ENCODE measurements at places on chromosomes 4 and X.

DNA sequence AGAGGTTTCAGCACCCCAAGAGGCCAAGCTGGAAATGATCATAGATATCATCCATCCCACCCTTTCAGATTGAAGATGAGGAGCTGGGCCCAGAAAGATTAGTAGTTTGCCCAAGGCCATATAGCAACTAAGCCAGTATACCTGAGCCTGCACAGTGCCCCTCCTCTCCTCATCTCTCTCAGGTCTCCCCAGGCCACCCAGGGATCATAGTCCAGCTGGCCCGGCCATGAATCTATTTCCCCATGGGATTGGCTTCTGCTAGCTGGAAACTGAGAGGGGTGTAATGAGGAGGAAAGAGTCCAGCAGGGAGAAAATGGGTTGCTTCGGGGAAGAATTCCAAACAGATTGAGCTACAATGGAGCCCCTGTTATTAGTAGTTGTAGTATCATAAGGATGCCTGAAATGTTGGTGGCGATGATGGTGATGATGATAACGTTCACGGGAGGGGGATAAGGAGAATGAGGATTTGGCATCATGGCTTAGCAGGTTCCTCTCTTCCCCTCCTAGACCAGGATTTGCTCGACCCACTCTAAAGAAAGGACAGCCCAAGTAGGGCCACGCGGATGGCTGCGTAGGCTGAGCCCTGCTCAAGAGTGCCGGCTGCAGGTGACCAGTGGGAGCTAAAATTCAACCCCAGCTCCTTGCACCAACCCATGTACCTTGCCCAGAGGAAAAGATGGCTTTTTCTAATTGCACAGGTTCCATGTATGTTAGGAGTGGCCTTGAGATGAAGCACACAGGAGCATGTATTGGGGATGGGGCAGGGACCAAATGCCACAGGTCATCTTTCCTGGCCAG, 117.8 kb upstream of the PJA1 start:
- DNase-seq, result no peak

GRCh38 chrX:11423362-11423818, 130.2 kb downstream of the AMELX start:
- DNase-seq, result peak; percentile 11

- DNase-seq, result no peak
These were observed 29.2 kb downstream of the LGI2 start for GRCh38 chr4:25001509-25001908.

DNA sequence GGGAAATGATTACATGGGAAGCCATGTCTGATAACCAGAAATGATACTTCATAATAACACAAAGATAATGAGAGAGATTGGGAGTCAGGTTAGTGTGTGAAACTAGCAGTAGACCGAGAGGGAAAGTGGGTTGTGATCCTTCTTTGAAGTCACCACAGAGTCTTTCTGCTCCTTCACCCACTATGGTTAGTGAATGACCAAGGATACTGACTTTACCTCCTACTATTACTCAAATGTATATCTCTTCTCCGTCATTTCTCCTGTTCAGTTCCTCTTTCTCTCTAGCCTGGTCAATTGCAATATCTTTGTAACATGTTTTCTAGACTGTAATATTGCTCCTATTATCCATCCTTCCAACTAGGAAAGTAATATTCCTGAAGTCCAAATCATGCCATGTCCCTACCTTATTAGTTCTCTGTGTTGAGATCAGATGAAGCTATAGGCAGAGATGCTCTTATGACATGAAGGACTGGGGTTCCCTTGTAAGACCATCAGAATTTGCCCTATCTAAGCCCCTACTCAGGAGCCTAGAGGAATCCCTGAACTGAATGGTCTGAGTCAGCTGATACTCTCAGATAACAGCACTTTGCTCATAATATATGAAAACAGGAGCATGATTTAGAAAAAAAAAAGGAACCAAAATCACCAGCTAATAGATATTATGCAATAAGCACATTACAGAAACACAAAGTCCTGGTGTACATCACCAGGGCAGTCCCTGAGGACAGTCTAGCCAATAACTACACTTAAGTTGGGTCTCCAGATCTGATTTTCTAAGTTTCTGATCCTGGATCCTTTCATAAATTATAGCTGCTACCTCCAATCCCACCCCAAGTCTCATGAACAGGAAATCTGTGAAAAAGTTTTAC, 81.2 kb downstream of the SHROOM3 start:
- DNase-seq, result no peak

DNA sequence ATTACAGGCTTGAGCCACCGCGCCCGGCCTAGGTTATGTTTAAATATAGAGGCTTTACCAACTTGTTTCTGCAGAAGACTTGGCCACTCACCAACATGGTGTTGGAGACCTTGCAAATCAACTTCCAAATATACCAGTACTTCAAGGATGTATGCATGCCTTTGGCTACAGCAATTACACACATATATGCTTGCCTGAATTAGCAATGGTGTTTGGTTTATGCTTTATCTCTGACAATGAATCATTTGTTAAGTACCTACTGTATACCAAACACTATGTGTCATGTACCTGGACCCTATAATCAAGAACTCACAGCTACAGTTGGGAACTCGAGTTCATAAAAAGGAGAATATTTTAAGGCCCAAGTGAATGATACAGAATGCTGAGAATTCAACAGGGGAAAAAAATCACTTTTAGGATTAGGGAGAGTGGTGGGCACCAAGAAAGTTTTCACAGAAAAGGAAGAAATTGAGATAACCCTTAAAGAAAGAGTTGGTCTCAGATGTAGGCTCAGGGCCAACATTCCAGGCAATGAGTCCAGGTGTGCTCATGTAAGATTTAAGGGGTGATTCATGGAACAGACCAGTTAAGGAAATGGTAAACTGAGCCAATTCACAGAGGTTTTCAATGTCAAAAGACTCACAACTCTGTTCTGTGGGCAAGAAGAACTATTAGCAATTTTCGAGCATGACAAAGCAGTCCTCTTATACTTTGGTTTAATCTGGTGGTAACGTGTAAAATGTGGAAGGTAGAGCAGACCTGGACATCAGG, 98.9 kb downstream of the BCOR start:
- DNase-seq, result no peak

- DNase-seq, result no peak
These were observed 15.6 kb upstream of the TAB3 start for GRCh38 chrX:30904632-30905031.

GRCh38 chrX:46582966-46583365, 9.4 kb downstream of the CHST7 start:
- no peak for DNase-seq

GRCh38 chrX:12497832-12498591, 293.2 kb upstream of the PRPS2 start:
- peak; percentile 23 for DNase-seq

GRCh38 chr4:127533028-127533700, 99.6 kb upstream of the INTU start:
- DNase-seq, result no peak

- DNase-seq, result no peak
These were observed 5.8 kb downstream of the ABLIM2 start for GRCh38 chr4:8152865-8153257.

GRCh38 chr4:47930971-47931804, 16.8 kb upstream of the NFXL1 start:
- no peak for DNase-seq

DNA sequence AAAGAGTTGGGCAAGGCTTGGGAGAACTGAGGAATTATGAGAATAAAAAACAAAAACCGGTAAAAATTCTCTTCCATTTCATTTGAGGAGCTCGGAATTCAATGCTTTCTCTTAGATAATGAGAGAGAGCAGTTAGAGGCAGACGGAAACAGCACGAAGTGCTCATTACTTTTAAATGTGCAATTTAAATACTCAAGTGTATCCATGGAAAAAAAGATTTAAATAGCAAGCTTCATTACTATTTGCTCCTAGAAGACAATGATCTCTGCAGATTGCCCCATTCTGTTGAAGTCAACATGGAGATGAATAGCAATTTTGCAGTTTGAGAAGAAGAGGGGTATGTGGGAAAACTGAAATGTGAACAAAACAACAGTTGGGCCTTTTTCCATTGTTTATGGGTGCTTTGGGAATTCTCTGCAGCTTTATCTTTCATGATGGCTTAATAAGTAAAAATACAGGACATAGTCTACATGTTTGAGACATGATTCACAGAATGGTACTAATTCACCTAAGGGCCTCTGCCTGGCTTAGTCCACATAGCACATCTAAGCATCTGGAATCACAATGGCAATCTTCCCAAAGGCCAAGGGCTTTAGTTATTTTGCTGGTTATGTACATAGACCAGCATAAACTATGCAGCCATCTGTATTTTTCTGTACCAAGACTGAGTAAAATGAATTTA, 512.7 kb upstream of the FAT1 start:
- DNase-seq, result no peak

DNA sequence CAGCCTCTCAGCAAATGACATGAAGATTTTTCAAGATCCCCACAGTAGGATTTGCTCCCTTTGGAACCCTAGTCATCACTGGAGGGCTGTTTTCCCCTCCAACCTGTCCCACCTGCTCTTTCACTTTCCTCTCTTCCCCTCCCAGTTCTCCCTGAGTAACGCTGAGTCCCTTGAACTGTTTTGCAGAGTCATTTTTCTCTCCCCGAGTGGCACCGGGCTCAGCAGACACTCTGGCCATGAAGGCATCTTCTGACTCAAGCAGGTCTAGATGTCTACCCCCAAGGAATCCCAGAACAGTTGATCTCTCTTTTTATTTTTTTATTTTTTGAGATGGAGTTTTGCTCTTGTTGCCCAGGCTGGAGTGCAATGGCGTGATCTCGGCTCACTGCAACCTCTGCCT, 52.2 kb downstream of the HTRA3 start:
- no peak for DNase-seq

DNA sequence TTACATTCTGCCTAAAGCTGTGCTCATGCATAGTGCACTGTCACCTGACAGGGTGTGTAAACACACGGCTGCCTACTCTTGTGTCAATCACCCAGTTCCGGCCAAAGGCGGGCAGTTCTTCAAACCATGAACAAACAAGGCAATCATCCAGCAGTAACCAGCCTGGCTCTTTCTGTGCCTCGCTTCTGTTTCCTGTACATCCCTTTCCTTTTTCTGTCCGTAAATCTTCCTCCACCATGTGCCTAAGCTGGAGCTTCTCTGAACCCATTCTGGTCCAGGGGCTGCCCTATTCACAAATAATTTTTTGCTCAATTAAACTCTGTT, 60.8 kb upstream of the CBR4 start:
- DNase-seq, result peak; percentile 42

GRCh38 chr4:17310269-17310652, 201.6 kb downstream of the QDPR start:
- no peak for DNase-seq

DNA sequence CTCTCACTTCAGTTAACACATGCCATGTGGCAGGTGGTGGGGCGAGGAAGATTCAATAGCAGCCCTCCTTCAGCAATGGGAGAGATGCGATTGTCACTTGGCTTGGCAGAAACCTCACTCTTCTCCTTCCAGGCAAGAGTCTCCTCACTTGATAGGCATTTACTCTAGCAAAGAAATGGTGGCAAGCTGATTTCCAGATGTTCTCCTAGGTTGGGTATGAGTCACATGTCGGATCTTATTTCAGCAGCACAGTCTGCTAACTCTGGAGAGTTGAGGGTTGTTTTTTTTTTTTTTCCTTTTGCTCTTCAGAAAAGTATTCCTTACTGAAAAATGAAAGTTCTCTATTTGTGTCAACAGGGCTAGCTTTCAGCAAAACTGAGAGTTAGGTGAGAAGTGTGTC, 119.5 kb upstream of the CHRDL1 start:
- DNase-seq, result no peak

- no peak for DNase-seq
These were observed 127.4 kb downstream of the GRIA3 start for GRCh38 chrX:123311486-123311885.

DNA sequence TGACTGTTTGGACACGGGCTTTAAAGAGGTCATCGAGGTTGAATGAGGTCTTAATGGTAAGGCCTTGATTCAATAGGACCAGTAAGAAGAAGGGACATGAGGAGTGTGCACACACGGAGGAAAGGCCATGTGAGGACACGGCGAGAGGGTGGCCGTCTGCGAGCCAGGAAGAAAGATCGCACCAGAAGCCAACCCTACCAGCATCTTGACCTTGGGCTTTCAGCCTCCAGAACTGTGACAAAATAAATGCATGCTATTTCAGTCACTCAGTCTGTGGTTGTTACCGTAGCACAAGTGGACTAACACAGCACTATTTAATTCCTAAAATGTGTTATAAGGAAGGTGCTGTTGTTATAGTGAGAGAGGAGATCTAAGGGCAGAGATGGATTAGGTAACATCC, 468.6 kb upstream of the FAT1 start:
- DNase-seq, result no peak

DNA sequence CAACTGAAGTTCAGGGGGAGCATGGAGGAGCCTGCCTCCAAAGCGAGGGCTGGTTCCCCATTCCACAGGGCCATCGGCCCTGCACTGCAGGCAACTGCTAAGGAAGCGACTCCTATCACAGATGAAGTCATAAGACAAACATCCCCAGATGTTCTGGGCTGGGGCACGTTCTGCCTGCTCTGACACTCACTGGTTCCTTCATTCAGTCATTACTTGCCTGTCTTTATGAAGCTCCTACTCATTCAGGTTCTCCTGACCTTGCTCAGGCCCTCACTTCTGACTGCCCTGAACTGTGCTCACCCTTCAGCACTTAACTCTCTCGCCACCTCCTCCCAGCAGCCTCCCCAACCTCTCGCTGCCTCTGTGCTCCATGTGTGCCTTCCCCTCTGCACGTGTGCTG, 2.5 kb upstream of the SLC2A9 start:
- DNase-seq, result no peak

- no peak for DNase-seq
These were observed 552.9 kb upstream of the PABPC4L start for GRCh38 chr4:134754301-134755019.

GRCh38 chr4:101286663-101287062, 60.7 kb downstream of the PPP3CA start:
- DNase-seq, result no peak

DNA sequence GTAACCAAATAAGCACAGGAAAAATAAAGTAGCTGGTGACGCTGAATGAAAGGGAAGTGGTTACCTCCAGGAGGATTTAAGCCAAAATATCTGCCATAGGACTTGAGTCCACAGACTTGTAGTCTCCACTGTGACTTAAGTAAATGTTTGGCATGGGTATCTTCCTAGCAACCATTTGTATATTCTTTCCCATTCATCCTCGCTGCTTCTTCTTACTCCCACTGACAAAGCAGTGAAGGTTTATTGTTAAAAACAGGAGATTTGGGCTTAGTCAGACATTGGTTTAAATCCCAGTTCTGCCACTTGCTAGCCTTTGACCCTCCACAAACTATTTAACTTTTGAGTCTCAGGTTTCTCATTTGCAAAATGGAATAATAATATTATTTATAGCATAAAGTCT, 22.3 kb downstream of the COL4A6 start:
- no peak for DNase-seq

DNA sequence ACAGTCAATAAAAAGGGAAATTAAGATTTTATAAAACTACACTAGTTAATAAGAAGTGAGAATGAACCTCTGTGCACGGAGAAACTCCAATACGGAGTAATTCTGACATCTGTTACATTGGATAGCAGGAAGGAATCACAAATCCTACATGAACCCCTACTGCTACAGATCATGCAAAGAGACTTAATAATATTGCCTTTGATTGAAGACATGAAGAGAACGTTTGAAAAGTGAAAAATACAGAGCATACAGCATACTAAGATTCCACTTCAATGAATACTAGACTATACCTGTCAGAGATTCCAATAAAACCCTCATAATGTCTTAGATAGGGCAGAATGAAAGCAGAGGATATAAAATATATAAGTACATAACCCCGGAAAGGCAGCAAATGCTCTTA, 360.4 kb upstream of the GALNT7 start:
- no peak for DNase-seq

GRCh38 chrX:103157496-103158316, 57.2 kb upstream of the BEX4 start:
- DNase-seq, result peak; percentile 74

All from KBM-7 (cell line).